ENCODE measurements at places on chromosomes 6 and 20.

DNA sequence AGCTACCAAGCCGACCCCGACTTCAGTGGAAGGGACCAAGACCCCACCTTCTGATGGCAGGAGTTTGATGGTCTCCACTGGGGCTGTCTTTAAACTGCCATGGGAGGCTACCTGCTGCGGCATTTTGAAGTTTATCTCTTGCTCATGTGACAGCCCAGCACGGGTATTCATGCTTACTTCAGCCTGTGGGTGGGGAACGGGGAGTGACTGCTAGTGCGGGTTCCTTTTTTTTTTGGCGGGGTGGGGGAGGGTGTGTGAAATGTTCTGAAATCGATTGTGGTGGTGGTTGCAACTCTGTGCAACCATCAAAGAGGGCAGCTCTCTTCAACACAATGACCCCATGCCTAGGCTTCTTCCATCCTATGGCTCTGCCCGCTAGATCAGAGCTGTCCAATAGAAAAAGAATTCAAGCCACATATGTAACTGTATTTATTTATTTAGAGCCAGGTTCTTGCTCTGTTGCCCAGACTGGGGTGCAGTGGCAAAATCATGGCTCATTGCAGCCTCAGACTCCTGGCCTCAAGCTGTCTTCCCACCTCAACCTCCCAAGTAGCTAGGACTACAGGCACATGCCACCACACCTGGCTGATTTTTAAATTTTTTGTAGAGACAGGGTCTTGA is 53.7 kb downstream of the PPP1R16B start:
- H3K4me1 ChIP-seq = peaks cover 48% of the 10 kb centered on the region
- no peak overlapping the region for H3K4me3 ChIP-seq
- no peaks in the 10 kb centered on the region for H3K27me3 ChIP-seq
- DNase-seq = no peak

DNA sequence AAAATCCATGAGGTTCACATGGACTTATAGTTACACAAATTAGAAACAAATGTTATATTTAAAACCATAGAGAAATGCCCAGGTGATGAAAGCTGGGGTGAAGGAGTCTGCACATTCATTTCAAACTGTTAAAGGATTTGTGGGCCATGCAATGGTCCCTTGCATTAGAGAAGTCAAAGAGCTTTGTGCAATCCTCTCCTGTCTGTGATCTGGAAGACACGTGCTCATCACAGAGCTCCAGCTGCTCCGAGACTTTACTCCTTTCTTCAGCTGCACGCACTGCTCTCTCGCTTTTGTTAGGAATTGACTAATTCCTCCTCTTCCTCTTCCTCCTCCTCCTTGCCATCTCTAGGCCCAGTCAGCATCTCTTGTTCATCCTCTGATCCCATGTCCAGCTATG is 4.1 kb upstream of the AIF1 start:
- peaks cover 10% of the 10 kb centered on the region for H3K4me1 ChIP-seq
- no peak overlapping the region for H3K4me3 ChIP-seq
- H3K27ac ChIP-seq = no peak overlapping the region
- no peaks in the 10 kb centered on the region for H3K27me3 ChIP-seq

- H3K4me1 ChIP-seq = peaks cover 42% of the 10 kb centered on the region
- no peak overlapping the region for H3K4me3 ChIP-seq
- DNase-seq = peak; percentile 52
Observed at GRCh38 chr6:4936681-4937041, 67.2 kb downstream of the RPP40 start.

GRCh38 chr20:51093240-51093763 is 70.4 kb upstream of the KCNG1 start:
- no peak overlapping the region for H3K27ac ChIP-seq
- no peaks in the 10 kb centered on the region for H3K36me3 ChIP-seq
- DNase-seq = no peak
- H3K4me3 ChIP-seq = no peak overlapping the region
- H3K4me1 ChIP-seq = no peaks in the 10 kb centered on the region
- no peaks in the 10 kb centered on the region for H3K27me3 ChIP-seq

DNA sequence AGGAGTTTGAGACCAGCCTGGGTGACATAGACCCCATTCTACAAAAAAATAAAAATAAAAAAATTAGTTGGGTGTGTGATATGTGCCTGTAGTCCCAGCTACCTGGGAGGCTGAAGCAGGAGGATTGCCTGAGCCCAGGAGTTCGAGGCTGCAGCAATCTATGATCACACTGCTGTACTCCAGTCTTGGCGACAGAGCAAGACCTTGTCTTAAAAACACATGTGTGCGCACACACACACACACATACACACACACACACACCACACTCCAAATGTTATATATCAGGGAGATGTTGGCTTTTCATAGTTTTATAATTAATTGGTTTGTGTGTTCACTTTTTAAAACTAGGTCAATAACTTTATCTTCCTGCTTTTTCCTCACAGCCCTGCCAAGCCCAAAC is 110.5 kb downstream of the RTN4IP1 start:
- H3K4me1 ChIP-seq = no peaks in the 10 kb centered on the region
- H3K4me3 ChIP-seq = no peak overlapping the region
- no peak overlapping the region for H3K27ac ChIP-seq
- H3K36me3 ChIP-seq = no peaks in the 10 kb centered on the region
- H3K27me3 ChIP-seq = peaks cover 13% of the 10 kb centered on the region

- no peak overlapping the region for H3K4me3 ChIP-seq
- DNase-seq = no peak
- no peak overlapping the region for H3K27ac ChIP-seq
- H3K36me3 ChIP-seq = no peaks in the 10 kb centered on the region
- H3K4me1 ChIP-seq = peaks cover 5% of the 10 kb centered on the region
Observed at GRCh38 chr6:111996144-111996865, 57.6 kb upstream of the CCN6 start.

DNA sequence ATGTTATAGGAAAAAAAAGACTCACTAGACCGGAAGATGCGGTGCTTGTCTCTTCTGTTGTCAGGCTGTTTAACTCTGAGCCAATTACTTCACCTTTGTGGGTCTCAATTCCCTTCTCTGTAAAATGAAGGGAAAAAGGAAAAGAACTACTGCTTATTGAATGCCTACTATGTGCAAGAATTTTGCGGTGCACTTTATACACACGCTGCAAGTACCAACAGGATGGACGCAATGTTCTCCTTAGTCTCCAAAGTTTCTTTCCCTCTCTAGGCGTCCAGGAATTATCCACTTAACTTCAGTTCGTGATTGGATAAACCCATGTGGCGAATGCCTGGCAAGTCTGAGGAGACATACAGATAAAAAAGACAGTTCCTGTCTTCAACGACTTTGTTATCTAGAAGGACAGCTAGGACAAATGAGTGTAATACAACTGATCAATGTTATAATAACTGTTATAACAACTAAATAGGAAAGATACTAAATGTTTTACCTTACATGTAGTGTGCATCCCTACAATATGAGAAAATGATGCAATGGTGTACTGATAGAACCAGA is 69.0 kb upstream of the JARID2 start:
- no peaks in the 10 kb centered on the region for H3K36me3 ChIP-seq
- no peak for DNase-seq
- H3K27ac ChIP-seq = no peak overlapping the region
- no peaks in the 10 kb centered on the region for H3K27me3 ChIP-seq

- H3K4me1 ChIP-seq = no peaks in the 10 kb centered on the region
- H3K27me3 ChIP-seq = no peaks in the 10 kb centered on the region
- peak within 1 kb of the TSS; percentile 62 for H3K4me3 ChIP-seq
- no peaks in the 10 kb centered on the region for H3K36me3 ChIP-seq
- no peak within 1 kb of the TSS for H3K27ac ChIP-seq
- DNase-seq = no peak
Observed at GRCh38 chr6:166308033-166308768, at the start of gene PRR18. Gene PRR18, minus strand, starts transcription at chr6:166308392. Its CDS starts 250 bp downstream, at chr6:166308142.

DNA sequence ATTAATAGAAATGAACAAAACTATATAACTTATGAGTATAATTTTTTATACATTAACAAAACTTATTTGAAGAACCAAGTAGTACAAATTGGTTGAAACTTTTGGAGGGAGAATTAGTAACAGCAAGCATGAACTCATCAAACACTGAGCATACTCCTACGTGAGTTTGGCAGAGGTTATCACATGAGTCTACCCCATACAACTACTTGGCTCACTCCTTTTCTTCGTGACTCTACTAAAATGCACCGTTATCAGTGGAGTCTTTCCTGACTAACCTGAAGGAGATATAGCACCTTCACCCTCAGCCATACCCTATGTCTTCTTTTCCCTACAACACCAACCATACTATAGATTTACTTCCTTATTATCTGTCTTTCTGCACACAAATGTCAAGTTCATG is 794.2 kb downstream of the TFAP2A start:
- no peaks in the 10 kb centered on the region for H3K27me3 ChIP-seq
- no peak for DNase-seq
- H3K36me3 ChIP-seq = no peaks in the 10 kb centered on the region
- H3K27ac ChIP-seq = no peak overlapping the region

GRCh38 chr20:39993742-39994141 is 695.3 kb downstream of the MAFB start:
- H3K36me3 ChIP-seq = no peaks in the 10 kb centered on the region
- DNase-seq = no peak
- no peaks in the 10 kb centered on the region for H3K4me1 ChIP-seq
- no peak overlapping the region for H3K4me3 ChIP-seq
- H3K27me3 ChIP-seq = no peaks in the 10 kb centered on the region
- no peak overlapping the region for H3K27ac ChIP-seq

- H3K36me3 ChIP-seq = no peaks in the 10 kb centered on the region
- no peak overlapping the region for H3K4me3 ChIP-seq
- H3K27ac ChIP-seq = no peak overlapping the region
- DNase-seq = no peak
- H3K27me3 ChIP-seq = no peaks in the 10 kb centered on the region
- 0 out of 2 replicates have a peak, but pooled peaks cover 3% of the 10 kb centered on the region for H3K4me1 ChIP-seq
Observed at GRCh38 chr6:20577173-20577688, 43.0 kb downstream of the CDKAL1 start.

DNA sequence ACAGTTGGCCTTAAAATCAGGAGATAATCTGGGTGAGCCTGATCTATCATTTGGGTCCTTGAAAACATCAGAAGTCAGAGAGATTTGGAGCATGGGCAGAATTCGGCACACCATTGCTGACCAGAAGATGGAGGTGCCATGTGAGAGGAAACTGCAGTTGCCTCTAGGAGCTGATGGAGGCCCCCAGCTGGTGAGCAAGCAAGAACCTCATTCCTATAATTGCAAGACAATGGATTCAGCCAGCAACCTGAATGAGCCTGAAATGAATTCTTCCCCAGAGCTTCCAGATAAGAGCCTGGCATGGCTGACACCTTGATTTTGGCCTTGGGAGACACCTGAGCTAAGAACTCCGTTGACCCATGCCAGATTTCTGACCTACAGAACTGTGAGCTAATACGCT is 76.3 kb upstream of the FYN start:
- DNase-seq = no peak
- no peak overlapping the region for H3K4me3 ChIP-seq
- peaks cover 7% of the 10 kb centered on the region for H3K4me1 ChIP-seq
- no peak overlapping the region for H3K27ac ChIP-seq

GRCh38 chr6:133854364-133855275 is 34.3 kb upstream of the TCF21 start:
- H3K36me3 ChIP-seq = no peaks in the 10 kb centered on the region
- no peaks in the 10 kb centered on the region for H3K4me1 ChIP-seq
- peak overlapping the region; percentile 51 for H3K4me3 ChIP-seq

DNA sequence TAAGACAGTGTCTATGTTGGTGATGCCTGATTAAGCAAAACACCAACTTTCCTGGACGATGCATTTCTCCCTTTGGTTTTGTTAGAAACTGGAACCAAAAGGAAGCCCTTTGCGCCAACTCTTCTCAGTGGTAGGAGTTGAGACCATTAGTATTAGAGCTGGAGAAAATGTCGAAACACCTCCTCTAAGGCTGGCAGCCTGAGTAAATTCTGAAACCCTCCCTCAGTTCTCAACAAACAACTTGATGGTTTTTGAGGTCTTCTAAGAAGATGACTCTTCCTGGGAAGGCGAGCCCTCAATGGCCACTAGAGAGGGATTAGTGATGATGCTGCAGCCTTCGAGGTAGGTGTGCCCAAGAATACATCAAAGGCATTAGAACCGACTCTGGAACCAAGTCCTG is 78.4 kb upstream of the CCN6 start:
- H3K36me3 ChIP-seq = no peaks in the 10 kb centered on the region
- no peak overlapping the region for H3K27ac ChIP-seq
- no peaks in the 10 kb centered on the region for H3K4me1 ChIP-seq
- no peaks in the 10 kb centered on the region for H3K27me3 ChIP-seq

DNA sequence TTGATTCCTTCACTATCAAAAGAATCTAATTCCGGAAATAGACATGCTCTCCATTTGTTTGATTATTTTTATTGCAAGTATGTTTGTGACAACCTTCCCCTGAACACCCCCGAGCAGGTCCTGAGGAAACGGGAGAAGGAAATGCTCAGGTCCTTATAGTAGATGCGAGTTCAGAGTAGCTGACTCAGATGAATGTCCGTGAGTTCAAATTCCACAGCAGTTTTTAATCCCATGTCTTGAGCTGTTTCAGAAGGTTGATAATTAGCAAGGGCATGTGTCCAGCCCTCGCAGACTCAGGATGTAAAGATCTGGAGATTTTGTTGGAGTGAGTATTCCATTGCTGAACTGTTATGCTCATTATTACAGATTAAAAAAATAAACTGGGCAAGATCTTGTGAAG is 169.3 kb downstream of the BCAS1 start:
- peaks cover 27% of the 10 kb centered on the region for H3K4me1 ChIP-seq
- no peaks in the 10 kb centered on the region for H3K36me3 ChIP-seq
- no peak for DNase-seq
- H3K27me3 ChIP-seq = no peaks in the 10 kb centered on the region
- no peak overlapping the region for H3K27ac ChIP-seq

GRCh38 chr6:25017486-25017885 is 81.7 kb upstream of the RIPOR2 start:
- no peaks in the 10 kb centered on the region for H3K36me3 ChIP-seq
- H3K27me3 ChIP-seq = no peaks in the 10 kb centered on the region
- no peak overlapping the region for H3K27ac ChIP-seq
- H3K4me1 ChIP-seq = no peaks in the 10 kb centered on the region

DNA sequence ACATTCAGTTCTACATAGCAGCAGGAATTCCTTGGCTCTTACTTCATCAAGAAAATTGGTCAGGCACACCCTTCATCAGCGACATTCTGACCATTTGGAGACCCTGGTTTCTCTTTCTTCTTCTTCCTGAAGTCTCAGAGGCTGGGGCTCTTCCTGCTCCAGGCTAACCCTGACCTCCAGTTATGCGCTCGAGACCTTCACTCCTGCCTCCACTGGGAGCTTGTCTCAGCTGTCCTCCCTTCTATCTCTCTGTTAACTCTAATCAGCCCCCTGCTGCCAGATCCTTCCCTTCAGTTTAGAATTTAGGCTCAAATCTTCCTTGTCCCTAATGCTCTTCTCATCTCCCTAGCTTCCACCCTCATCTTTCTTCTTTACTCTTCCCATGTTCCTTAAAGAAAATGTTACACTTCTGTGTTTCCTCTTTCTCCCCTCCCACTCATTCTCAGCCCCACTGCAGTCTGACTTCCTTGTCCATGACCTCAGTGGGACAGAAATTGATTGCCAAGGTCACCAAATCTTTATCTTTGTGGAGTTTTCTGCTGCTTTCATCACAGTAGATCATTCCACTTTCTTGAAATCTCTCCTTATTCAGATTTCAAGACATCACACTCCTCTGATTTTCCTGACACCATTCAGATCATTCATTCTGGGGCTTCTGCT is 8.4 kb upstream of the HLA-DOA start:
- peaks cover 34% of the 10 kb centered on the region for H3K27me3 ChIP-seq
- no peak for DNase-seq
- 0 out of 2 replicates have a peak, but pooled peaks cover 4% of the 10 kb centered on the region for H3K4me1 ChIP-seq
- H3K36me3 ChIP-seq = no peaks in the 10 kb centered on the region

- H3K4me1 ChIP-seq = no peaks in the 10 kb centered on the region
- no peak overlapping the region for H3K27ac ChIP-seq
- H3K36me3 ChIP-seq = no peaks in the 10 kb centered on the region
- DNase-seq = no peak
- H3K27me3 ChIP-seq = peaks cover 5% of the 10 kb centered on the region
Observed at GRCh38 chr6:2509711-2510110, 241.0 kb downstream of the MYLK4 start.

- DNase-seq = no peak
- H3K4me1 ChIP-seq = peaks cover 12% of the 10 kb centered on the region
- no peak overlapping the region for H3K27ac ChIP-seq
- no peak overlapping the region for H3K4me3 ChIP-seq
Observed at GRCh38 chr20:16712511-16712947, 17.3 kb upstream of the SNRPB2 start.
